GM19239 (cell line): ENCODE measurements at places on chromosomes 3 and 15.

- no peak for DNase-seq
Measured at GRCh38 chr3:188633206-188633605, 479.2 kb downstream of the LPP start.

DNA sequence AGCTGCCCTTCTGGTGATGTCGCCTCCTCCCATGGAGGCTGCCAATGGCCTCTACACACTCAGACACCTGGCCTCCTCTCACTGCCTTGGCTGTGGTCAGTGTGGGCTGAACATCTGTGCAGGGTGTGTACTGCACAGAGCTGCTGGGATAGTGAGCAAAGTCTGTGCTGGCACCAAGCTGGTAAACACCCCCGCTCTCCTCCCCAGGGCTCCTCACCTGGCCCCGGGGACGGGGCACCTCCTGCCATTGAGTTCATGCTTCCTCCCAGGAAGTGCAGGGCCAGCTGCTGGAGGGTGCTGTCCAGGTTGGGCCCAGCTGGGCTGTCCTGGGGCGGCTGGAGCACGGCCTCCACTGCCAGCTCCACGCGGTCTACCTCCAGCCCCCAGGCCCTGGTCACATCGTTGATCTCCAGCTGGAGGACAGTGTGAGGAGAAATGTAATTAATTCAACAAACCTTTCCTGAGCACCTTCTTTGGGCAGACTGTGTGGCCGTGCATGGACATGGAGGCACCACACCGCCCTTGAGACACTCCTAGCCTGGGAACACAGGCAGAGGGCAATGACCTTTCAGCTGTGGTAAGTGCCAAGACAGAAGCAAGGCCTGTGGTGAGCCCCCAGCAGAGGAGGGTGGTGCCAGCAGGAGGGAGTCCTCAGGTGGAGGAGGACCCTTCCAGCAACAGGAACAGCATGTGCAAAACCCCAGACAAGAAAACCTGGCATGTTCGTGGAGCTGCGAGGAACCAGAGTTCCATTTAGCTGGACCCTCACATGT is 6.8 kb downstream of the STOML1 start:
- no peak for DNase-seq

DNA sequence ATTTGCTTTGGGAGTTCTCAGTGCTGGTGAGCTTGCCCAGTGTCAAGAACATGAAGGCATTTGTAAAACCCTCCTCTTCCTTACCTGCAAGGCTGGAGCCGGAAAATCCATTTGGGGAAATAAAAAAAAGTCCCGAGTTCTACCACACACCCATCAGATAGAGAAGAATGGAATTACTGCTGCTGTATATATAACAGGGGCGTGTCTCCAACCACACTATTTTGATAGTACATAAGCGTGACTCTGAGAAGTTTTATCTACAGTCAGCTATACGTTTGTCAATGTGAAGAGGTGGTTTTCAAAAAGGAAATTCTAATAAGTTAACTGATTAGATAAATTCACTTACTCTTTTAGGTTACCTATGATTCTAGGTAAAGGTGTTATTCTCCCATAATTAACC is 1.3 kb upstream of the CPA3 start:
- DNase-seq = no peak

GRCh38 chr15:67716171-67716570 is 109.1 kb upstream of the SKOR1 start:
- DNase-seq = no peak

- DNase-seq = no peak
Measured at GRCh38 chr3:50201573-50202315, 3.3 kb upstream of the SLC38A3 start.

DNA sequence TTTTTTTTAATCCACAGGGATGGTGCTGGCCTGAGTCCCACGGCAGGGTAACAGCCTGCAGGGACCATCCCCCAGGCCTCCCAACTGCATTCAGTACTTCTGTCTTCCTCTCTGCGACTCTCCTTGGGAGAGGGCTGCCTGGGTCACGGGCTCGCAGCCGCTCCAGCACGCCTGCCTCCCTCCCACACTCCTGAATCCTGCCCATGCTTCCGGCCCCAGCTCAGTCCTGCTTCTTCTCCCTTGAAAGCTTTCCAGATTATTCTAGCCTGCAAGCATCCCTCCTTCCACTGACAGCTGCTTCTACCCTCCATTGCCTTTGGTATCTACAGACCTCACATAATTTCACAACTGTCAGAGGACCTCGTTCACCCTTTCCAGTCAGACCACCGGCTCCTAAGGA is 32.4 kb downstream of the MEGF11 start:
- no peak for DNase-seq

DNA sequence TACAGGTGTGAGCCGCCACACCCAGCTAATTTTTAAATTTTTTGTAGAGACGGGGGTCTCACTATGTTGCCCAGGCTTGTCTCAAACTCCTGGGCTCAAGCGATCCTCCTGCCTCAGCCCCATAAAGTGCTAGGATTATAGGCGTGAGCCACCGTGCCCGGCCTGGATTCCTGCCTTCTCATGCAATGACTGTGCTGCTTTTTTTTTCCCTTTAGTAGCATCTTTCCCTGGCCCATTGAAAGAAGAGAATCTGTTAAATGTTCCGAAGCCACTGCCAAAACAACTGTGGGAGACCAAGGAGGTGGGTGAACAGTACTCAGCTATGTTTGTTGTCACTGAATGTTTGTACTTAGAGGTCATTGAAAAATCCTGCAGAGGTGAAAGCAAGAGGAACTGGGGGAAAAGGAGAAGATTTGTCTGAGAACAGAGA is 88.0 kb downstream of the CRTC3 start:
- no peak for DNase-seq

DNA sequence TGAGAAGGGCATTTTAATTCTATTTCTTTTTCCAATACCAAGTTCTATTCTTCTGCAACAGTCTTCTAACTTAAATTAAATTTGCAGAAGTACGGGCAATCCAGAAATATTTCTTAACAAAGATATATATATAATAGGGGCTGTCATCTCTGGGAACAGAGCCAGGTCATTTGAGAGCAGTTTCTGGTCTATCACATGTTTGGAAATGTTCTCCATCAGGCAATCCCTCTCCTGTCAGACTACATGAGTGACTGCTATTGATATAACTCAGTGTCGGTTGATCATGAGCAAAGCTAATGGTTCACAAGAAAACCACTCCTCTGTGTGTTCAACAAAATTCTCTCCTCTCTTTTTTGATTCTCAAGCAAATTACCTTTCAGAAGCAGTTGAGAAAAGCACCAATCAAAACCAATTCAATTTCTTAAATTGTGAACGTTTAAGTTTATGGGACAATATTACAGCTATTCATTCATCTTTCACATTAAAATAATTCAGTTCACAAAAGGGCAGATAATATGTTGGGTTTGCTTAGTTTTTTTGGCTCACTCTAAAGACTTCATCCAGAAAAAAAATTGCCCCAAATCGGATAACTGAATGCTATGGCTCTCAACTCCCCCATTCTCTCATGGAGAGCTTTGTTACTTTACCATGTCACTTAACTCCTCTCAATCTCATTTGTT is 152.9 kb upstream of the TGFBR2 start:
- DNase-seq = no peak

- DNase-seq = peak; percentile 38
Measured at GRCh38 chr3:123449102-123449996, 459 bp upstream of the ADCY5 start.

- no peak for DNase-seq
Measured at GRCh38 chr15:32825219-32825618, 107.4 kb downstream of the GREM1 start.

DNA sequence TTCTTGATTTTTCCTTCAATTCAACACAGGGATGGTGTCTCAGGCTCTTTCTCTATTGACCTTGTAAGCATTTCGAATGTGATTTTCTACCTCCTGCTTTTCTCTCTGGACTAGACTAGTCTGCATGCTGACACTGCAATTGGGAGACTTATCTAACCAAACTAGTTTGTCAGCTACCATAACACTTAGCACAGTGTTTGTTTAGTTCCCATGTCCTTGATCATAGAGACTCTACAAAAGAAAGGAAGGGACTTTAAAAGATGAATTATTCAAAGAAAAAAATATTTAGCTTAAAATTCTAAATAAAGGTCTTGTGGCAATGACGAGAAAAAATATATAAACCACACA is 407.0 kb downstream of the ERC2 start:
- no peak for DNase-seq

DNA sequence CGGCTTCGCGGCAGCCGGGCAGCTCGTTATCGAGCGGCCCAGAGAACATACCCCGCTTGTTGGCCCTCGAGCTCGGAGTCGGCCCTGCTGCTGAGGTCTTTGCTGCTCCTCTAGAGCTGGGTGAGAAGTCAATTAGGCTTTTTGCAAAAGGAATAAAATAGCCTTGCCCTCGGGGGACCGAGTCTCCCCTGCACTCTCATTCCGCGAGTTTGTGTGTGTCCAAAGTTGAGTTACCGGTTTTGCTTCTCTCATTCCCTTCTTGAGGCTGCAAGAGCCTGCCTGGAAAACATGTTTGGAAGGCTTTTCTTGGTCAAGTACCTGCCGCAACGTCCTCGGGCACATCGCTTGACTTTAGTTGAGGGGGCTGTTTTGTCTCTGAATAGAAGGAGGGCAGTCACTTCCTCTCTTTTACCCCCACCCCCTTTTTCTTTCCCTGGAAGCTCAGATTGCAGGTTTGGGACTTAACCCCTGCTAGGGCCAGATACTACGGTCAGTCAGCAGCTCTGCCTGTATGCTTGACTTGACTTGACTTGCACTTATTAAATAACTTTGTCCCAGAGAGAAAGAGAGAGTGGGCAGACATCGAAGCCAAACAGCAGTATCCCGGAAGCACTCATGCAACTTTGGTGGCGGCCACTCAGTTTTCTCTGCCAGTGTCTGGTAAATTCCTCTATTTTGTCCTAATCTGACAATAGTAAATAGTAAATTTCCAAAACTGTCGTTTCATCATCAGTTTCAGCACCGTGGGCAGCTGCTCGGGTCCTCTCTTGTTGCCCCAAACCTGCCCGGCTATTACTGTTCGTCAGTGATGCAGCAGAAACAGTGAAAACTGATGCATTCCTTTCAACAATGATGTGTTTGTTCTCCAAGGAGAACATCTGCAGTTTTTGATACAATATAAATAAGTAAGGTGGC is 609 bp downstream of the RNF13 start:
- DNase-seq = no peak

DNA sequence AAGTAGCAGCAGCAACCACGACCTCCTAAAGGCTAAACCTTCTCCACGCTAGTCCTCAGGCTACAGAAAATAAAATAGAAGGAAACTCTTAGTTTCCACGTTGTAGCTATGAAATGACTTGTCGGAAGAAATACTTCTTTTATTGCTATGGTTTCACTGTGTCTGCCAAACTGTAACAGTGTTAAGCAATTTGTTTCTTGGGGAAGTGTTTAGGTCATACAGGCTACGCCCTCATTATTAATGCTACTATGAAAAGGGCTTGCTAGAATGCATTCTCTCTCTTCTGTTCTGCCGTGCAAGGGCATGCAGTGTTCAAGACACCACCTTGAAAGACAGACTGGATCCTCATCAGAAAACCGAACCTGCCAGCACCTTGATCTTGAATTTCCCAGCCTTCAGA is 462.7 kb downstream of the PLOD2 start:
- DNase-seq = no peak

DNA sequence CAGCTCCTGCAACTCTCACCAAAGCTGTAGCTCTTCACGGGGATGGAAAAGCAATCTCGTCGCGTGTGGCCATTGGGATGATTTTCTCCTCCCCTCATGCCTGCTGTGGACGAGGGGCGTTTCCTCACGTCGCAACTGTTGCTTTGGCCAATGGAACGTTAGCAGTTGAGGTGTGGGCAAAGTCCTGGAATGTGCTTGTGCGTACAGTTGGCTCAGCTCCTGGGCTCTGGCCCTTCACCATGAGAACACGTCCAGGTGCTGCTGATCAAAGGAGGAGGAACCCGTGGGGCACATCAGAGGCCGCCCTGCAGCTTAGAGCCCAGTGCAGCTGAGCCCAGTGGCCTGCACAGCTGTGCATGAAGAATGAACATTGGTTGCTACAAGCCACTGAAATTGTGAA is 186.1 kb downstream of the TJP1 start:
- no peak for DNase-seq

DNA sequence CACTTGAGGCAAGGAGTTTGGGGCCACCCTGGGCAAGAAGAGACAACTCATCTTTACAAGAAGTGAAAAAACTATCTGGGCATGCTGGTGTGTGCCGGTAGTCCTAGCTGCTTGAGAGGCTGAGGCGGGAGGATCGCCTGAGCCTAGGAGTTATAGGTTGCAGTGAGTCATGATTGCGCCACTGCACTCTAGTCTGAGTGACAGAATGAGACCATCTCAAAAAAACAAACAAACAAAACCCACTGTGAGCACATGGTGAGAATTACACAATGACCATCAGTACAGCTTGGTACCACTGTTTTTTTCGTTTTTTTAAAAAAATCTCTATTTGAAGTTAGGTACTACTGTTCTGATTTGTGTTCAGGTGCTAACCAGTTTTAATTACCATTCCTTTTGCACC is 13.6 kb downstream of the VPS39 start:
- no peak for DNase-seq

GRCh38 chr15:60798821-60799220 is 319.9 kb upstream of the ICE2 start:
- no peak for DNase-seq

GRCh38 chr3:185519021-185519420 is 20.2 kb upstream of the TMEM41A start:
- DNase-seq = no peak

DNA sequence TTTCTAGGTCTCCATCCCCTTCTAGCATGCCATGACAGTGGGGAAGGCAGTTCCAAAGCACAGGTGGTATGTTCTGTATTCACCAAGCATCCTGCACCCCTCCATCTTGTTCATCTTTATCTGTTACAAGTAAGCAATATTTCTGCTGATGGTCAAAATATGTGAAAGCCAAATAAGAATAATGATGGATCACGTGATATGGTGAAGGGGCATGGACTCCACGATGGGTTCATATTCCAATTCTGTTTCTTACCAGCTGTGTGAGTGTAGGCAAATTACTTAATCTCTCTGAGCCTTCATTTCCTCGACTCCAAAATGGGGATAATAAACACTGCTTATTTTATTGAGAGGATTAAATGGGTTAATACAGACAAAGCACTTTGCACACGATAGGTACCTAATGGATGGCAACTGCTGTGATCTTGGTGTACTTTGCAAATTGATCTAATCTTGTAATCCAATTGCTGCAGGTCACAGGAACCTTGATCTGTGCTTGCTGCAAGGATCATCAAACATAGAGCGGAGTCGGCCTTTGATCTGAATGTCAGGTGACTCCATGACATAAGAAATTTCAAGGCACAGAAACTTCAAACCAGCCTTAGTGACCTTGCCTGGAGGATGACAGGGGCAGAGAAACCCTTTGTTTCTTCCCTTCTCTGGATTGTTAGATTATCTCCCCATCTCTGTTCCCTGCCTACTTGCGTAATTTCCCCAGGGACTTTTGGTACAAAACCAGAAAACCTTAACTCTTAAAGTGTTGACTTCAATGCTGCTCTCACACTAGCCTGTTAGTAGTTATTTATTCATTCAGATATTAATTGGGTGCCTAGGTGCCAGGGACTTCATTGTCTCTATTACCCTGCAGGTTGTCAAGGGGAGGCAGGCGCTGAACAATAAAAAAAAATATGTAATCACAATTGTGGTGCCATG is 25.8 kb downstream of the SIAH2 start:
- no peak for DNase-seq

GRCh38 chr3:55899887-55900286 is 412.8 kb upstream of the WNT5A start:
- DNase-seq = no peak
